Calu3 (cell line): ENCODE measurements at places on chromosomes 16 and 17. TPM values are rescaled to one million over a fixed set of nuclear protein-coding genes. Genes with fewer than 3 reads are reported as not detected.

DNA sequence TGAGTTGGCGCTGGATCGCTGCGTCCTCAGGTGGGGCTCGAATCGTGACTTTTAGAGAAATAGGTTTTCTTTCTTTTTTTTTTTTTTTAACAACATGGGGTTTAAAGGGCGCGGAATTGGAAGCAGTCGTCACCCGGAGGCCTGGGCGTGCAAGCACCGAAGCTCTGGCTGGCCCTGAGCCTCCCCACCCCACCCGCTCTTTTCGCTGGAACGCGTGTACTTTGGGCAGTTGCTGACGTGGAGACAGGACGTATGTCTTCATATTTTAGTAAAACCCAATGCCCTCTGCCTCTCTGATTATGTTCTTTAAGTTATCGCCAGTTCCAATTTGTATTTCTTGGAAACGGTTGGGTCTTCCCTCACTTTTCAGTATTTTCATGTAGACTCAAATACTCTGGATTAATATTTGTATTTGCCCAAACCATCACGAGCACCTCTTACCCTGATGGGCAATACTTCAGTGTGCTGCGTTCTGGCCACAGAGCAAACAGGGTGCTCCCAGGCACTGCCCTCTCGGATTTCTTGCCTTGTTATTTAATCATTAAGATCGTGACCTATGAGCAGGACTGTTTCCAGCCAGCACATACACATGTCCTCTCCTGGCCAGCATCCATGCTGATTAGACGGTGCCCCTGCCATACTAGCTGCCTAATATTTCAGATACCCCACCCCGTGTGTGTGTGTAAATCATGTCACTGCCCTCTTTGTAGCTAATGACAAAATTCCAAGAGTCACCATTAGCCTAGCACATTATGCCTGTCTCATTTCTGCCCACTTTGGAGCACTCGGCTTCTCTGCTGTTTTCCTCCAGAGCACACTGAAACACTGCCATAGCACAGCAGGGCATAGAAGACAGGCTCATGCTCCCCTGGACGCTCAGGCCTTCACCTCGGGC lies 805 bp upstream of the C16orf95 start:
- peak overlapping the region; percentile 94 for H3K27ac ChIP-seq
- peaks cover 14% of the 10 kb centered on the region for H3K4me1 ChIP-seq
- H3K27me3 ChIP-seq = no peaks in the 10 kb centered on the region
- DNase-seq = peak; percentile 51

DNA sequence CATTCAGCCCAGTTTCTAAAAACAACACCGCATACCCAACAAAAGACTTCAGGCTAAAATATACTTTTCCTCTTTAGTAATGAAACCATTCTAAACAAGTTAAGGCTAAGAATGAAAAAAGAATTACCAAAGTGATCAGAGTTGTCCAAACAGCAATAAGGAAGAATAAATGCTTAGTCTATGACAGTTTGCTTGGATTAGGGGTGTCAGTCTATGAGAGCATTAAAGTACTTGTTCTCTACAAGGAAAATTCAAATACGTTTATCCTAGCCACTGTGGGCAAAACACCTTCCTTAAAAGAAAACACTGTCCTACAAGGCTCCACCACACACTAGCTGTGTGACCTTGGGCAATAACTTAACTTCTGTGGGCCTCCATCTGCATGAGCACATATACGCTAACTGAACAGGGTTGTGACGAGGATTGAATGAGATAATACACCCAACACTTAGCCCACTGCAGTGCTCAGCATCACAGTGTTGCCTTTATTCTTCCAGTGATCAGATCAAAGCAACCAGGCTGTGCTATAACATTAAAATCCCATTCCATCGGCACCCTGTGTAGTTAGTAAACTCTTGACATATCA lies 53.6 kb downstream of the TEX2 start:
- no peaks in the 10 kb centered on the region for H3K4me1 ChIP-seq
- no peak overlapping the region for H3K27ac ChIP-seq
- no peak for DNase-seq
- H3K27me3 ChIP-seq = no peaks in the 10 kb centered on the region

- H3K27me3 ChIP-seq = no peaks in the 10 kb centered on the region
- DNase-seq = no peak
- peaks cover 20% of the 10 kb centered on the region for H3K4me1 ChIP-seq
- peak overlapping the region; percentile 48 for H3K27ac ChIP-seq
- H3K4me3 ChIP-seq = no peak overlapping the region
- H3K36me3 ChIP-seq = no peaks in the 10 kb centered on the region
These were observed 23.2 kb downstream of the SLC39A11 start for GRCh38 chr17:73069164-73069770.

GRCh38 chr17:37261286-37261685 lies 114.5 kb upstream of the C17orf78 start:
- H3K4me3 ChIP-seq = no peak overlapping the region
- no peaks in the 10 kb centered on the region for H3K4me1 ChIP-seq
- no peaks in the 10 kb centered on the region for H3K27me3 ChIP-seq
- H3K27ac ChIP-seq = no peak overlapping the region

DNA sequence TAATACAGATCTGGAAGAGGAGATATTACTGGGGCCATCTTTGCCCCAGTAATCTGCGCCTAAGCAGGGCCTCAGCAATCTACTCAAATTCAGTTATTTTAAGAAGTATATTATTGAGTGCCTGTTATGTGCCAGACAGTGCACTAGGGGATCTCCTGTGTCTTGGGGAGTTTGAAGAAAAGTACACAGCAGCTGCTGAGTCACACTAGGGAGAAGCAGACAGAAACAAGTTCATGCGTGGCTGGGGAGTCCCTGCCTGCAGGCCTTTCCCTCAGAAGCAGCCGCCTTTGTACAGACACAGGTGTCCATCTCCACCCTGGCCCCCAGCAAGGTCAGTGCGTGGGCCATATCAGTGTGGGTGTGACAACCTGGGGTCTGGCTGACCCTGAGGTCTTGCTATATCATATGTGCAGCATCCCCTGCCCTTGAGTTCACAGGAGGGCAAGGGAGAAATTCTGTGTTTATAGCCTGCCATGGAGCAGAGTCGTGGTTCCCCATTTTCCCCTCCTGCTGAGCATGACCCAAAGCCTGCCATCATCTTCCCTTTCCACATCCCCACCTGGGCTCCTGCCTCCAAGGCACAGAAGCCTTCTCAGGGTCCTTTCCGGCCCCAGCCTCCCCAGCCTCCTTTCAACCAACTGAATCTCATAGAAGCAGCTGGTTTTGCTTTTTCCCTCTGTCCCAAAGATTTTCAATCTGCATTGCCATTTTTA lies 229.9 kb upstream of the SDK2 start:
- H3K4me1 ChIP-seq = no peaks in the 10 kb centered on the region
- H3K4me3 ChIP-seq = no peak overlapping the region
- H3K27ac ChIP-seq = no peak overlapping the region
- H3K36me3 ChIP-seq = no peaks in the 10 kb centered on the region
- H3K27me3 ChIP-seq = peaks cover 77% of the 10 kb centered on the region

- no peak overlapping the region for H3K27ac ChIP-seq
- no peaks in the 10 kb centered on the region for H3K27me3 ChIP-seq
- H3K4me1 ChIP-seq = peaks cover 41% of the 10 kb centered on the region
- H3K36me3 ChIP-seq = peaks cover 55% of the 10 kb centered on the region
These were observed 661 bp downstream of the GIT1 start for GRCh38 chr17:29588562-29589411.

GRCh38 chr16:21565861-21566669 lies 33.3 kb upstream of the METTL9 start:
- H3K27ac ChIP-seq = no peak overlapping the region
- no peaks in the 10 kb centered on the region for H3K4me1 ChIP-seq
- H3K4me3 ChIP-seq = no peak overlapping the region
- H3K36me3 ChIP-seq = no peaks in the 10 kb centered on the region

- H3K36me3 ChIP-seq = no peaks in the 10 kb centered on the region
- H3K27me3 ChIP-seq = peaks cover 18% of the 10 kb centered on the region
- no peaks in the 10 kb centered on the region for H3K4me1 ChIP-seq
These were observed 10.4 kb upstream of the HLF start for GRCh38 chr17:55254375-55254774.

- H3K4me1 ChIP-seq = no peaks in the 10 kb centered on the region
- H3K36me3 ChIP-seq = no peaks in the 10 kb centered on the region
- no peak for DNase-seq
- no peaks in the 10 kb centered on the region for H3K27me3 ChIP-seq
These were observed 6.0 kb downstream of the CAPNS2 start for GRCh38 chr16:55572439-55572838.

Gene KRTAP17-1
- not detected in 2 replicates for total RNA-seq

Gene ZCCHC14
- 41.3 and 45.4 TPM in 2 replicates for total RNA-seq

Gene CA5A
- not detected in 2 replicates for total RNA-seq
